Kasumi-1 (cell line): ENCODE measurements at places on chromosomes 11 and 22.

DNA sequence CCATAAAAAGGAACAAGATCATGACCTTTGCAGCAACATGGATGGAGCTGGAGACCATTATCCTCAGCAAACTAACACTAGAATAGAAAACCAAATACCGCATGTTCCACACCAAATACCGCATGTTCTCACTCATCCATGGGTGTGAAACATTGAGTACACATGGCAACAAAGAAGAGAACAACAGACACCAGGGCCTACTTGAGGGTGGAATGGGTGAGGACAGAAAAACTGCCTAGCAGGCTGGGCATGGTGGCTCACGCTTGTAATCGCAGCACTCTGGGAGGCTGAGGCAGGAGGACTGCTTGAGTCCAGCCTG lies 12.3 kb downstream of the EHD1 start:
- DNase-seq = no peak

GRCh38 chr11:4821021-4821420 lies at the start of gene OR51F2:
Gene OR51F2, plus strand, starts transcription at chr11:4821321. Its CDS starts 101 bp downstream, at chr11:4821422.
- no peak for DNase-seq

DNA sequence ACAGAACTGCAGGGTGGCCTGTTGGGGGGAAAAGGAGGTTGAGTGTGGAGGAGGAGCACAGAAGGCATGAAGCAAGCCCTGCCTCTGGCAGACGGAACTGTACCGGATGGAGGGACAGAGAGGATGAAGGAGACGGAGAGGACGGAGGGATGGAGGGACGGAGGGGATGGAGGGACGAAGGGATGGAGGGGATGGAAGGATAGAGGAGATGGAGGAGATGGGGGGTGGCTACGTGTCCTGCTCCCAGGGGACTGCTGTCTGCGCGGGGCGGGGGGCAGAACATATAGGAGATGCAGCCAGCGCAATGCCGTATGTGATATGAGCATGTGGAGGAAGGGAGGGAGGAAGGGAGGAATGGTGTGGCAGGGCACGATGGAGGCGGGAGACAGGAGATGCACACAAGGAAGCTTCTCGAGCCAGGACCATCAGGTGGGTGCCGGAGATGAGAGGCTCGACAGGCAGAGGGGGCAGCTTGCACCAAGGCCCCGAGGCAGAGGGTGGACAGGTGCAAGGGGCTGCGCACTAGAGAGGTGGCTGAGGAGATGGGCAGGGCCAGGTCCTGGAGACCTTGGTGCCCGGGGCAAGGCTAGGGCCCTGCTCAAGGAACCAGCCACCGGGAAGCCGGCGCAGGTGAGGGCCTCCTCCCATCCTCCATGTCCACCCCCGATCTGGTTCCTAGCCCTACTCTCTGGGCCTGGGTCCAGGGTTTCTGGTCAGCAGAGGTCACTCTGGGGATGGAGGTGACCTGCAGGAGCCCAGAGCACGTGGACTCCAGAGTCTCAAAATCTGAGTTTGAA lies 25.3 kb downstream of the MAFF start:
- DNase-seq = no peak

- DNase-seq = no peak
Measured at GRCh38 chr11:79013509-79013908, 427.3 kb downstream of the TENM4 start.

GRCh38 chr11:70402685-70403084 lies 4.4 kb downstream of the CTTN start:
- no peak for DNase-seq

GRCh38 chr22:39176143-39176713 lies 23.7 kb upstream of the CBX7 start:
- no peak for DNase-seq

- no peak for DNase-seq
Measured at GRCh38 chr11:92911478-92911877, 58.0 kb upstream of the MTNR1B start.
